ENCODE measurements at places on chromosomes 5 and 9.
A peak's percentile ranks its signal among the peaks of the same experiment; 100 is the strongest.

DNA sequence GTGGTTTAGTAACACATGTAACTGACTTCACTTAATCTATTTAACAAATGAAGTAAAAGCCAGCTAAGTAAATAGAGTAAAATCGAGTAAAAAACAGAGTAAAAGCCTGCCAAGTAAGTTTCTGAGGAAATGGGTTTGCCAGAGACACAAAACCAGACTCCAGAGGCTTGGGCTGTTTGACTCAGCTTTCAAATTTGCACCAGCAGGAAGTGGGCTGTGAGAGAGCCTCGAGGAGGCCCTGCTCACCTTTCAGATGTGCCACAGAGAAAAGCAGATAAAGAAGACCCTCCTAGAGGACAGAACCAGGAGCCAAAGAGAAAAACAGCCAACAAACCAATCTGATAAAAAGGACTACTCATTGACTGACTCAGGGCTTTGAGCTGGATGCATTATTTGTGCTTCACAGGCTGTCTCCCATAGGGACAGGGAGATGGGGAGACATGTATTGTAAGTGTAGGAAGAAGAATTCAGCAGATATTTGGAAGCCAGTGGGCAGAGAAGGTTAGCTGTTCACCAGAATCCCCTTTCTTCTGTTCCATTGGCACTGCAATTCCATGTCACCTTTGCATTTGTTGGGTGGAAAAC is 14.4 kb upstream of the AMACR start:
- DNase-seq: no peak

DNA sequence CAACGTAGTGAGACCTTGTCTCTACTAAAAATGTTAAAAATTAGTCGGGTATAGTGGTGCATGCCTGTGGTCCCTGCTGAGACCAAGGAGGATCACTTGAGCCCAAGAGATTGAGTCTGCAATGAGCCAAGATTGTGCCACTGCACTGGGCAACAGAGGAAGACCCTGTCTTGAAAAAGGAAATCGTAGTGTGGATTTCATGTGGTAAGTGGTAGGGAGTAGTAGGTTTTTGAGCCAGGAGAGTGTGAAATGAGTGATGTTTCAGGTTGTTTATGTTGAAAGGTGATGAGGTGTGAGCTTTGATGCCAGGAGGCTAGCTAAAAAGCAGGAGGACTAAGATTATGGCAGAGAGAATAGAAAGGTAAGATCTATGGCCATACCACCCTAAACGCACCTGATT is 5.9 kb downstream of the MATR3 start:
- DNase-seq: no peak

- no peak for DNase-seq
Observed at GRCh38 chr9:78680196-78680595, 383.3 kb downstream of the PSAT1 start.

GRCh38 chr5:64637144-64637543 is 53.2 kb upstream of the SHISAL2B start:
- DNase-seq: no peak

- no peak for DNase-seq
Observed at GRCh38 chr5:134462761-134463160, 51.1 kb upstream of the CDKN2AIPNL start.

DNA sequence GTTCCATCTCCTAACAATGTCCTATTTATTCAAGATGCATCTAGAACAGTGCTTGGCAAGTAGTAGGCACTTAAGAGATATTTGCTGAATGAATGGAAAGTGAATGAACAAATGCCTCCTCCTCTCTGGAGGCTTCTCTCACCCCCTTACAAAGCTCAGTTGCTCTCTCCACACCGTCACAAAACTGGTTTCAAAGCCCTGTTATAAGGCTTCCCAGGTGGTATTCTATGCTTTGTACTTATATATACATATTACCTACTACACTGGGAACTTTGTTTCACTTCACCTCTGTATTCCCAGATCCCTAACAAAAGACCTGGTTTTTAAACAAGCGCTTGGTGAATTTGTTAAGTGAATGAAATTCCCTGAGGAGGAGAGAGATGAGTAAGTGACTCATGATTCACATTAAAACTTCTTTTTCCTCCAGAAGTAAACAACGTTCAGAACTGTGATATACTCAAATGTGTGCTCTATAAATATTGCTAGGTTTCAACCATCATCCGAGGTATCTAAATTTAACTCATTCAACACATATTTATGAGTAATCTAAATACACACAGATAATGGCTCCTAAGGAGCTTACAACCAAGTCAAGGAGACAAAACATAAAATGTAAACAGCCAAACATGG is 36.0 kb downstream of the DENND1A start:
- no peak for DNase-seq

GRCh38 chr9:96152550-96152949 is 149.4 kb downstream of the HSD17B3 start:
- no peak for DNase-seq

DNA sequence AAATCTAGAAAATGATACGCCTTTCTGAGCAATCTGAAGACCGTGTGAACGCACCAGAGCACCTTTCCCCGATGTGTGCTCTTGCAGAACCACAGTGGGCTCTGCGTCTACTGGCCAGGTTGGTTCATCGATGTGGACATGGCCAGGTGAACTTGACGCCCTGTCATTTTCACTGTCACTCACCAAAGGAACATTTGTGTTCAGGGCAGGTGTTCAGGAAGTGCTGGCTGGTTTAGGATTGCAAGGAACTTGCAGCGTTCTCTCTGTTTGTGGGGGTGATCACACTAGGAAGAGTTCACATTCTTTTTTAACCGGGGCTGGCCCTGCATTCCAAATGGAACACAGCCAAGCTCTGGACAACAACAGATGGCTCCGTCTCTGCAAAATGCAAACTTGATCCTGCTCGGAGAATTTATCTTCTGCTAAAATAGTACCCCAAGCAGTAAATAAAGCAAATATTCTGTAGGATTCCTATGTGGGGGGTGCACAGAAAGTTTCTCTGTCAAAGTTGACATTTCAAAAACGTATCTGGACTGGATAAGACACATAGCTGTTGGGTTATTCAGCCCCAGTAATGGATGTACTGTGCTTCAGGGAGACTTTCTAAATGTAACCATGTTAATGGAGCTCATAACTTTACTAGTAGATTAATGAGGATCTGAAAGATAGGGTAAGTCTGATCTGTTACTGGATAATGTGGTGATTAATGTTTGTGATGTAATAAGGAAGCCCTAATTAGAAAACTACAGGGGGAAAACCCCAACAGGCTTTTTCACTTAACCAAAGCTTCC is 45.7 kb upstream of the FANCC start:
- peak; percentile 27 for DNase-seq

DNA sequence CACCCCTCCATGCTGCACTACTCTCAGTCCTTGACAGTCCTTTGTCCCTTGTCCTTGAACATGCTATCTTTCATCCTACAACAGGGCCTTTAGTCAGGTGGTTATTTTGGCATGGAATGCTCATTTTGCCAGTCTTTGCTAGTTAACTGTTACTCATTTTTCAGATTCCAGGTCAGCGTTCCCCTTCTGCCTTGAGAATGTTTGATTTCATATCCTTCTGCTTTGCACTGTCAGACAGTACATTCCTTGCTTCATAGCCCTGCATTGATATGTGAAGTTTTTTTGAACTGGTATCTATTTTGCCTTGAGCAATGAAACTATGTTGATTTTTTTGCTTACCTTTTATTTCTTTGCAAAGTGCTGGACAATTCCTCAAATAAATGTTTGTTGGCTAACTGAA is 638.2 kb upstream of the SEMA6A start:
- no peak for DNase-seq

GRCh38 chr9:81387360-81388106 is 301.8 kb downstream of the TLE1 start:
- no peak for DNase-seq

DNA sequence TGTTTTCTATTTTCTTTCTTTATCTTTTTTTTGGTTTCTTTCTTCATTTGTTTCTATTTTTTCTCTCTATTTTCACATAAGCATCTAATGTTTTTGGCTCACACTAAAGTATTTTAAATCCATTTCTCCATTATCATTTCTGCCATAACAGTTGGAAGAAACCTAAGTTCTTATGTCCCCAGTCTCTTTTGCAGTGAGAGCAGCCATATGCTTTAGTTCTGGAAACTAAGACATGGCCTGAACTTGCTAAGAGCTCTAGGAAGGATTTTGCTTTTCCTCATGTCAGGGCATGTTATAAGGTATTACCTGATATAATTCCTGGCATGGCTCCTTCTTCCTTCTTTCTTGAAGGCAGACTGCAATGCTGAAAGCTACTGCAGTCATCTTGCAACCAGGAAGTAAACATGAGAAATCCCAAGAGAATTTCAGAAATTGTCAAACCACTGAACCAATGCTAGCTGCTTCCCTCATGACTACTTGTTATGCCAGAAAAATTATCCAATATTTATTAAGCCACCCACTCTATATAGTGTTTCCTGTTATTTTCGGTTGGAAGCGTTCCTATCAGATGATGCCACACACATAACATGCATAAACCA is 171.1 kb downstream of the TAF11L14 start:
- no peak for DNase-seq

GRCh38 chr9:107721705-107722245 is 232.2 kb upstream of the KLF4 start:
- no peak for DNase-seq

- no peak for DNase-seq
Observed at GRCh38 chr5:157608972-157609565, 33.5 kb upstream of the ADAM19 start.

- DNase-seq: peak; percentile 15
Observed at GRCh38 chr5:36089989-36090388, 23.3 kb upstream of the UGT3A2 start.

- DNase-seq: no peak
Observed at GRCh38 chr5:142637871-142638270, 48.0 kb downstream of the FGF1 start.

DNA sequence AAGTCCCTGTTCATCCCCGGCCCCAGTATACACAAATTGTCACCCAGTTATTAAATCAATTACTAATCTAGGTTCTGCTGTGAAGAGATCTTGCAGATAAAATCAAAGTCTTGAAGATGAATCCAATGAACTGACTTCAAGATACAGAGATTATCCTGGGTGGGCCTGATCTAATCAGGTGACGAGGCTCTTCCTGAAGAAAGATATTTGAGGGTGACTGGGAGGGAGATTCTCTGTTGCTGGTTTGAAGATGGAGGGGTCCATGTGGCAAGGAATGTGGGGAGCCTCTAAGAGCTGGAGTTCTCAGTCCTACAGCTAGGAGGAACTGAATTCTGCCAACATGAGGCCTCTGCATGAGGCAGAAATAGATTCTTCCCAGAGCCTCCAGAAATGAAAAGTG is 36.1 kb upstream of the ICE1 start:
- DNase-seq: no peak

- no peak for DNase-seq
Observed at GRCh38 chr5:139243425-139243970, 45.3 kb upstream of the SIL1 start.

GRCh38 chr9:6833518-6834192 is 75.9 kb downstream of the KDM4C start:
- no peak for DNase-seq

DNA sequence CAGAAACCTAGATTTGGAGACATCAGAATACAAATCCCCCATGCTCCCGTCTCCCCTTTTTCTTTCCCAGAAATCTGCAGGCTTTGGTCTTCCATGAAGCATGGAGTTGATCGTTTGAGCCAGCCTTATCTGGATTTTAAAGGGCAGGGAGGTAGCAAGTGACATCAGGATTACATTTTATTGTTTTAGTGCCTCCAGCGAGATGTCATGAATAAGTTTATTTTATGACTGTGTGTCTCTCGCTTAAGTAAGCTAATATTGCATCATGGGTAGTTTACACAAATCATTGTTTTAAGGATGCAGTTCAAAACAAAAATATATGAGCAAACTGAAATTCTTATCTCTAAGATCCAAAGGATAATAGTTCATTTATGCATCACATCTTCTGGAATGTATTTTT is 50.7 kb upstream of the TNFSF8 start:
- DNase-seq: no peak

- no peak for DNase-seq
Observed at GRCh38 chr9:95055334-95055850, 262.1 kb downstream of the FANCC start.

DNA sequence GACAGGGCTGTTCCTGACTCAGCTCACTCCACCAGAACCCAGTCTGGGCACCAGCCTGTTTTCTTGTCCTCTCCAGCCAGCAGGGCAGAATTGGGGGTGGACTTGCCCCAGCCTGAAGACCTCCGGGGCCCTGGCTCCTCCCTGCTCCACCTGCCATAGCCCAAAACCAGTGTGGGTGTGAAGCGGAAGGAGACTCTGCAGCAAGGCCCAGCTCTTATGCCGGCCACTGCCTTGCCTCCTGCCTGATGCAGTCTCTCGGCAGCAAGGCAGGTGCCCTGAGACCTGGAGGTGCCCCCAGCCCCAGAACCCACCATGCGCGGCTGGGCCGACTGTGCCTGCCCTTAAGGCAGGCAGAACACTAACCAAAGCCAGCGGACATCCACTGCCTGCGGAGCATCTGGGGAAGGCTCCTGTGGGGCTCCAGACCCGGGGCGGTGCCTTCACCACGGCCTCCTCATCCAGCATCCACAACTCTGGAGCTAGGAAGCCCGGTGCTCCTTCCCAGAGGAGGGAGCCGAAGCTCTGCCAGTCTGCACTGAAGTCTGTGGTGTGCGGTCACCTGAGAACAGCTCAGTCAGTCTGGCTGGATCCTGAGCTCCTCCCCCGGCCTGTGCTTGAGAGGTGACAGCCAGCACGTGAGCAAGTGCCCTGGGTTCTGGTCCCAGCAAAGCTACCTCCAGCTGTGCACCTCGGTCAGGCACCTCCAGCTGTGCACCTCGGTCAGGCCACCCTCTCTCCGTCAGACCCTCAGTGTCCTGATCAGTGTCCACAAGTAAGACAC is 116.7 kb downstream of the ADAMTS2 start:
- DNase-seq: no peak

GRCh38 chr5:132295505-132296411 is 1.6 kb downstream of the SLC22A4 start:
- DNase-seq: no peak

GRCh38 chr5:80540691-80541090 is 29.4 kb downstream of the ANKRD34B start:
- DNase-seq: no peak

GRCh38 chr5:20445326-20445860 is 457.4 kb upstream of the CDH18 start:
- DNase-seq: no peak

DNA sequence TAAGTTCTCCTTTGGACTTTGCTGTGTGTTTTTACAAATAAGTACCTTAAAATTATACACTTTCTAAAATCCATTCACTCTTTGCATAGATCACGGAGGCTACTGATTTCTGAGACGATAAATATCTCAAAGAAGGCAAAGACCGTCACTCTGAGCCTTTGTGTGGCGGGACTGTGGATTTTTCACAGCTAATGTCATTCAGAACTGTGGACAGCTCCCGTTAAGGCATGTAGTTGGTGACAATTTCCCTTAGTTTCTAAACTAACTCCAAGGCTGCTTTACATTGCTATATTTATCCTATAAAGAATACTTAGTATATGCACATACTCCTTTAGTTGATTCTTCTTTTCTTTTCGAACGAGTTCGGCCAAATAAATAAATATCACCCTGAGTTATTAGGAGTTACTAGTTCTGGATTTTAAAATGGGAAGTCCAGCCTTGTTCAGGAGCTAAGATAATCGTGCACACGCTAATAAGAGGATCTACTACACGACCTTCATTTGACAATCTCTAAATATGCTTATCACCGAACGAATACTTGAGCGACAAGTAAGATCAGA is 1.8 kb downstream of the HCN1 start:
- no peak for DNase-seq
